AG04450 (cell line): ENCODE measurements at places on chromosomes 6 and 20.

- no peak for DNase-seq
Measured at GRCh38 chr6:44659726-44660125, 272.2 kb downstream of the CDC5L start.

- peak; percentile 71 for DNase-seq
Measured at GRCh38 chr6:35287671-35288396, 9.8 kb upstream of the DEF6 start.

GRCh38 chr6:5976811-5977210 lies 29.9 kb downstream of the NRN1 start:
- no peak for DNase-seq

DNA sequence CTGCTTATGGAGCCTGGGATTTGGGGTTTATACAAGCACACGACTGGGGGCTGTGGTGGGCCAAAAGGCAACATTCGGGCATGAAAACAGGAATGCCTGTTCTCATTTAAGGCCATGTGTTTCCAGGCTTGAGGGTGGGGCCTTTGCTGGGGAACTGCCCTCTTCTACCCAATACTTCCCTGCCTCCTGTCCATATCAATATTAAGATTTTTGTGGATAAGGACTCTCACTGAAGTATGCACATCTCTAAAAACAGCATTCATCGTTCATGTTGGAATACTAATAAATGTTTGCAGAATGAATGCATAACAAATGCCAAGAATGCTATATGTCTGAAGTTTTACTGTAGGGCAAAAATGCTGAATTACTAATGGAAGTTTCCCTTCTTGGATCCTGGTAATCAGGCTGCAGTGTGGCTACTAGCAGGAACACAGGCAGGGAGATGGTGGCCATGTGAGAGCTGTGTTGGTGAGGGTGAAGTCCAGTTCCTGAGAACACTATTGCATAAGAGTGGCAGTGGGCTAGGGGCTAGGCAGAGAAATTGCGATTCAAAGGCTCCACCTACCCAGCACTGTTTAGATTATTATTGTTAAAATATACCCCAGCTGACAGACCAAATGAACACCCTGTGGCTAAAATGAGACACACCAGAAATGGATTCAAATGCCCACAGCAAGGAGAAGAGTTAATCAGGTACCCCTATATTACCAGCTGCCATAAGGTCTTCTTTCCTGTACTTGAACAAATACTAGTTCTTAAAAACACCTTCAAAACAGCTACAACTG lies 644.3 kb downstream of the EPM2A start:
- DNase-seq = no peak

GRCh38 chr20:46408281-46408731 lies 1.9 kb upstream of the ELMO2 start:
- no peak for DNase-seq

- no peak for DNase-seq
Measured at GRCh38 chr20:61397790-61398189, 145.7 kb downstream of the CDH4 start.

GRCh38 chr6:11437824-11438459 lies 99.6 kb upstream of the TMEM170B start:
- no peak for DNase-seq

- no peak for DNase-seq
Measured at GRCh38 chr20:60820918-60821317, 431.1 kb upstream of the CDH4 start.

- no peak for DNase-seq
Measured at GRCh38 chr6:157551041-157551832, 170.2 kb downstream of the ZDHHC14 start.

DNA sequence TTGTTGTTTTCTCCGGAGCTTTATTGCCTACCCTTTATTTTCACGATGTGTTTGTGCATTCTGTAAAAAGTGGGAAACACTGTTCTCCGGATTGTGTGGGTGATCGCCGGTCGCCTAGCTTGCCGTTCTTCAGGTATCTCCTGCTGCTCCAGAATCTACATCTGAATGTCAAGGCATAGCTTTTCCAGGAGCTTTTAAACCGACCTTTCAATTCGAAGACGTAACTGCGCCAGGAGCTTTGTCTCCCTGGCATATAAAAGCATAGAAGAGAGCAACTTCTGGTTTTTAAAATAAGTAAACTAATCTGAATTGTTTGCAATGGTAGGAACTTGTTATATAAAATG lies 96.0 kb downstream of the HFE start:
- no peak for DNase-seq

- DNase-seq = no peak
Measured at GRCh38 chr20:2754424-2754823, 46.0 kb downstream of the CPXM1 start.

- DNase-seq = no peak
Measured at GRCh38 chr6:154565331-154565730, 54.8 kb upstream of the CNKSR3 start.

GRCh38 chr20:44576297-44576696 lies 6.1 kb upstream of the PKIG start:
- no peak for DNase-seq

- DNase-seq = peak; percentile 70
Measured at GRCh38 chr6:101597693-101598092, 204.2 kb downstream of the GRIK2 start.

DNA sequence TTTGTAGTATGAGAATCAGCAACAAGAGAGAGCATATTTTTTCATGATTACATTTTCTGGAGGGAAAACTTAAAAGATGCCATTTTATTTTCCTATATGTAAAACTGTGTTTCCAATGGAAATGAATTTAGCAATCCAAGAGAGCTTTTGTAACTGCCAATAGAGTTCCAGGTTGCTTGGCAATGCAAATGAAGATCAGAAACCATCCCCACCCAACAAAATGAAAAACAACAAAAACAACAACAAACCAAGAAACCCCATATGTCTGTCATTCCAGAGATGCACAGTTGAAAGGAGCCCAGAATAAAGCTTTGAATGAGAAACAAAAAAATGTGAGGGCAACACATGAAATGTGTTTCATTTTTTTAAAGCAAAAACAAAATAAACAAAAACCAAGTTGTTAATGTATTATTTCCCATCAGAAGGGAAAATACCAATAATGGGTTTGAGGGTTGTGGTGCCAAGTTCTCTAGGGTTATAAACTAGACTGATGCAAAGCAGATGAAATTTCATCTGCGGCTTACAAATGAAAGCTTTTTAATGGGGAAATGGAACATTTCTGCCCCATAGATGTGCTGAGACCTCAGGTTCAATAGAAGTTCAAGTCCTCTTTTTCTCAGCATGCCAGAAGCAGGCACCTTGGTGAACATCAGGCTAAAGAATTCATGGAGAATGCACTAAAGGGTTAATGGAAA lies 121.5 kb upstream of the MCHR2 start:
- no peak for DNase-seq

DNA sequence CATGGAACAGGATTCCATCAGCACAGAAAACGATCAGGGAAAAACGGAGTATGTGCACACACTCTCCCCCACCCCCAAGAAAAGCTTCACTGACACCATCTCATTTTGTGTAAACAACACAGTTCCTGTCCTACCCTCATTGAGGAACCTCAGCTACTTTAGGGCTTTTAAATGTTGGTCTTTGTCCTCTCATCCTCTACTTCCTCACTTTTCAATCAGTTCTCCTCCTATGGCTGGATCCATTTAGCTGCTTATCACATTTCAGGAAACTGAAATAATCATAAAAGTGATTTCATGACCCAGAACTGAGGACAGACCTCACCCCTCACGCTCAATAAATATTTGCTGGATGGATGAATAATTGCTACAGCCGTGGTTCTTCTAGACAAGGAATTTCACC lies 33.1 kb upstream of the PNRC1 start:
- no peak for DNase-seq

DNA sequence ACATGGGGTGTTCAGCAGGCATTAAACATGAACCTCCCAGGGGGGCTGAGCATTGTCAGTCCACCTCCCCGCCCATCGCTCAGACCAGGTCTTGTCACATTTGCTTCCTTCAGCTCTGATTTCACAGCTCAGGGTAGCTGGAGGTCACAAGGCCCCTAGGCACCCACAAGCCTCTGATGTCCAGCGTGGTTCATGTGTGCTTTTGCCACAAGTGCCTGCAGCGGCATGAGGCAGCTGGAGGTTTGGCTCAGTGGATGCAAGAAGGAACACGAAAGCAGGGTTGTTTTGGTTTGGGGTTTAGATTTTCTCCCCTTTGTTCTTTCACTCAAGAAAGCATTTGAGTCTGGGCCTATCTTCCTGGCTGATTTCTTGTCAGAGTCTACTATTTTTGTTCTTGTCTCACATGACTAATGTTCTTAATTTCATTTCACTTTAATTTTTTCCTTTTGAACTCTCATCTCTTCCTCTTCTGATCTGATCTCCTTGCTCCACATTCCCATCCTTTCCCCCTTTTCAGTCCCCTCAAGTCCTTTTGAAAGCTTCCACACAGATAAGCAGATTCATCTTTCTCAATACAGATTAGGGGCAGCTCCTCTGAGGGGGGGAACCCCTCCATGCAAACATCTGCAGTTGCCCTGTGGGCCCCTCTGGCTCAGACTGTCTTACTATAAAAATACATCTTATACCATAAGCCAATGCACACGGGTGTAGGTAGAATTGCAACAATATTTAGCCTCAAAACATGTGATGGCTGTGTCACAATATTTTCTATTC lies 68.1 kb upstream of the CEP85L start:
- DNase-seq = no peak

DNA sequence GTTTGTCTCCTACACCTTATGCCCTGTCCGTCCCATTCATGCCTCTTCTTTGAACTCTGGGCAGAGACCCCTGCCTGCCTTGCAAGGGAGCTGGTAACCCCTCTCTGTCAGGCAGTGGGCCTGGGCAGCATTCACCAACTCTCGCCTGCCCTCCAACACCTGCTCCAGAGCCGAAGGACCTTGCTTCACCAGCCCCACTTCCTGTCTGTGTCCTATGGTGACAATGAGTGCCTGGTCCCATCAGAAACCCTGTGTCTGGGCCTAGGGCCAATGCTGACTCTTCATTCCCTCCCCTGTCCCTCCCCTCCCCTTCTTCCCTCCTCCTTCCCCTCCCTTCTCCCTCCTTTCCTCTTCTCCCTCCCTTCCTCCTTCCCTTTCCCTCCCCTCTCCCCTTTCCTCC lies 22.8 kb upstream of the PCMTD2 start:
- DNase-seq = no peak

DNA sequence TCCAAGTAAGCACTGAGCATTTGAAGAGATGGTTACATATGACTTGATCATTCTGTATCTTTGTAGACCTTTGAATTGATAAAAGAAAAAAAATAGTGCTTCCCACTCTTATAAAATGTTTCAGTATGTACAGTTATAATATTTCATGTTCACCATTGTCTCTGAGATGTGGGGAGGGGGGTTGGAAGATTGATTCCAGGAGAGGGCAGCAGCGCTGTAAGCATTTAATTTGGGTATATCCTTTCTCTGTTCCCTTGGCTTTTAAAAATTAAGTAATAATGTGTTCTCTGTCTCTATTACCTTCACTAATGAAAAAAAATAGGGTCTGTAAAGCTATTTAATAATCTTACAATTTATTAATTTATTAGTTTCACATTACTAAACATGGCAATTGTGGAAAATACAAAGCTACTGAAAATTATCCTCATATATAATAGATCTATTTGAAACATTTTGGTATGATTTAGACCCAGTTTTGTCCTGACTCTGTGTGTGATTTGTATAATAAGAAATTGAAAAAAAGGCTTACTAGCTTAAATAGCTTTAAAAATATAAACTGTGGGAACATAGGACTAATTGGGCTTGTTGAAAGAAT lies 341.2 kb downstream of the CDKAL1 start:
- peak; percentile 18 for DNase-seq

DNA sequence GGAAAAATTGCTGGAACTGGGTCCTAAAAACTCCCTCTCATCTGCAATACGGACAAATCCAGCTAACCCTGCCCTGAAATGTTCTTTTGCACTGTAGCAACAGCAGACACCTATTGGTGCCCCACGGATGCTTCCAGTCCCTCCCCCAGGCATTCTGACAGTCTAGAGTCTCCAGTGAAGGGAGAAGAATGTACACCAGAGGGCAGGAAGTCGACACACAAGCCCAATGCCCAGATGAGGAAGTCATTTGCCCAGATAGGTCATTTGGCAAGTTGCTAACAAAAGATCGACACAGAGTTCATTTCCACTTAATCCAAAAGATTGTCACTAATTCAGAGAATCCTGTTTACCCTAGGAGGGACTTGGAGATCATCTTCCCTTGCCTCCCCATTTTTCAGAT lies 293.0 kb upstream of the PRDM1 start:
- no peak for DNase-seq

DNA sequence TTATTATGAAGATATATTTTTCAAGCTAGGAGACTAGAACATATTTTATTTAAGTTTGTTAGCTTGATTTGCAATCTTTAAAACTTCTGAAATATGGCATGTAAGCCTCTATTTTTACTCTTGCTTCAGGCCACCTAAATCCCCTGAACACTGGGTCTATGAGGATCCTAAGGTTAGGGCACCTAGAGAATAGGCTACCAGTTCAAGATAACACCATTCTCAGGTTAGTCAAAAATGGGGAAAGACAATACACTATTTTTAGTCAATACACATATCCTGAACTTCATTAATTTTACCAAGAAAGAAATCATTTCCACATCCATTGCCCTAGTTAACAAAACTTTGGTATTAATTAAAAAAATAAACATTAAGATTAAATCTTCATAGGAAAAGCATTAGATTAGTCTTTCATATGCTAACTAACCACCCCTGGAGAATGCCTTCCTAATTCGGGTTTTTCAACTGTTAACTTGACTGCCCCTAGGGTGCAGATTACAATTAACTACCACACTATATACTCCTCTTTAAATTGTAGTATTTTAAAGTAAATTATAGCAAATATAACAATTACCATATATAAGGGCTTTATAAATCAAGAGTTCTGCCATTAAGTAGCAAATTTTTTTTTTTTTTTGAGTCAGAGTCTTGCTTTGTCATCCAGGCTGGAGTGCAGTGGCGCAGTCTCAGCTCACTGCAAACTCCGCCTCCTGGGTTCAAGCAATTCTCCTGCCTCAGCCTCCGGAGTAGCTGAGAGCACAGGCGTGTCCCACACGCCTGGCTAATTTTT lies 6.7 kb upstream of the HSF2 start:
- DNase-seq = no peak

- peak; percentile 15 for DNase-seq
Measured at GRCh38 chr6:57064809-57065208, 18.3 kb downstream of the KIAA1586 start.

- peak; percentile 71 for DNase-seq
Measured at GRCh38 chr6:151060096-151060765, 179.5 kb upstream of the AKAP12 start.

DNA sequence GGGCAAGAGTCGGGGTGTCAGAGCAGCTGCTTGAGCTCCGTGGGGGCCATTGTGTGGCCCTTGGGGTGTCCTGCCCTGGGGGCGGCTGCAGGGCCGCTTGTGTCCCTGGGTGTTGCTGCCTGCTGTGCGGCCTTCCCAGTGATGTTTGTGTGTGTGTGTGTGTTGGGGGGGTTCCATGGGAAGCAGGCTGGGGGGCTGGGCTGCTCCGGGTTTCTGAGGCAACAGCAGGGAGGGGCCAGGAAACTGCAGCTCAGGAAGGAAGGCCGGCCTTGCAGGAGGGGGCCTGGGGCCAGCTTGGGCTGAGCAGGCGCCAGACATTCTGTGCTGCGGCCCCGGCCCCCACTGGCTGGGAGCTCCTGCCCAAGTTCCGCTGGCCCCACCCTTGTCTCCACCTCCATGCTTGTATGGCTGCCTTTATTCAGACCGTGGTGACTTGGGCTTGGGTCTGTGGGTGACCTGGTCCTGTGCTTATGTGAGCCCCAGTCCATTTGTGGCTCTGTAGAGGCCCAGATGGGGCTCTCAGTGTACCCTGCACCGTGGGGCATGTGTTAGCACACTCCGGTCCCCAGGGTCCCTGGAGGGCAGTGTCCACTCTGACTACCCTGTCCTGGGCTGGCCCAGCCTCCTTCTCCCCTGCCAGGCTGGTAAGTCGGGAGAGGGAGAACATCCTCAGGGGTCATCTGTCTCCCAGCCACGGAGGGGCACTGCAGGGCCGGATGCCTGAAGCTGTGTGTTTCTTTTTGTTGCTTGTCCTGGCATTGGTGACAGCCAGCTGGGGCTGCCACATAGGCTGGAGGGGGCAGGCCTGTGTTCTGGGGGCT lies 4.6 kb upstream of the SOX18 start:
- DNase-seq = no peak
